Stimulated activated CD8-positive, alpha-beta memory T cell treated with anti-CD3 and anti-CD28 coated beads, Interleukin-4, amount 100 ng/mL, for 24 hours (primary cell): ENCODE measurements at places on chromosomes 16 and 17.

- DNase-seq = no peak
Measured at GRCh38 chr16:70786020-70786755, 14.8 kb downstream of the VAC14 start.

- no peak for DNase-seq
Measured at GRCh38 chr17:41777574-41778188, 8.8 kb downstream of the JUP start.

DNA sequence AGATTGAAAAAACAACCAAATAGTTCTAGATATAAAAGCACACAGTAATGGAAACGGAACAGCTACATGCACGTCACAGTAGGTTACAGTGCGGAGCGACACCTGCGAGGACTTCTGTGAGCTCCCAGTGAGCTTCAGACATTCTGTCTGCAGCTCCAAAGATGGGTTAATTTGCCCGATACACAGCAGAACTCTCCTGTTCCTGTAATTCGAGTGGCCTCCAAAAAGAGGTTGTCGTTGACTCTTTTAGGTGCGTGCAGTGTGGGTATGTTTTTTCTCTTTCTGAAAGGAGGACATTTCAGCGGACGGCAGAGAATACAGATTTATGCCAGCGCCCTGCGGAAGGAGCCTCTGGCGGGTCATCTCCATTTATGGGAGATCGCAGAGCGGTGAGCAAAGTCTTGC is 2.9 kb downstream of the OR1F1 start:
- no peak for DNase-seq

DNA sequence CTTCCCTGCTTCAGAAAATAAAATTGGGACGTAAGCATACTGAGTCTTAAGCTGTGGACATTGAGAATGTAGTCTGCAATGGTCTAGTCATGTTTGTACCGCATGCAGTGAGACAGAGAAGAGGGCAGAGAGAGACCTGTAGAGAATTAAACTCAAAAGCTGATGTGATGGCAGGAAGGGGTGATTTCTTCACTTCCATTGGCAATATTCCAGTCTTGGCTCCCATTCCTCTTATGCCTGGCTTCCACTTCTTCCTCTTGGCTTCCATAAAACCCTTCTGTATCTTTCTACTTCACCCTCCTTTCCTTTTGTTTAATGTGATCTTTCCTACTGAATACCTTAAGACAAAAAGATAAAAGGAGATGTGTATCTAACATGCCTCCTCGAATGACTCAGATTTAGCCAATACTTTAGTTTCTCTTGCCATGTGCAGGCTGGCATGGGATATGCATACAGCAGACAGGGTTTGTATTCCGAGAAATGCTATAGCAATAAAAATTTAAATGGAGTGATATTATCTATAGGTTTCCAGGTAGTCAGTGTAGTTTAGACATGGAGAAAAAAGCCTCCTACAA is 423.1 kb upstream of the DYNLRB2 start:
- DNase-seq = no peak

GRCh38 chr16:8492690-8493089 is 97.6 kb downstream of the TMEM114 start:
- no peak for DNase-seq

- no peak for DNase-seq
Measured at GRCh38 chr17:72775237-72775636, 317.3 kb downstream of the SLC39A11 start.

DNA sequence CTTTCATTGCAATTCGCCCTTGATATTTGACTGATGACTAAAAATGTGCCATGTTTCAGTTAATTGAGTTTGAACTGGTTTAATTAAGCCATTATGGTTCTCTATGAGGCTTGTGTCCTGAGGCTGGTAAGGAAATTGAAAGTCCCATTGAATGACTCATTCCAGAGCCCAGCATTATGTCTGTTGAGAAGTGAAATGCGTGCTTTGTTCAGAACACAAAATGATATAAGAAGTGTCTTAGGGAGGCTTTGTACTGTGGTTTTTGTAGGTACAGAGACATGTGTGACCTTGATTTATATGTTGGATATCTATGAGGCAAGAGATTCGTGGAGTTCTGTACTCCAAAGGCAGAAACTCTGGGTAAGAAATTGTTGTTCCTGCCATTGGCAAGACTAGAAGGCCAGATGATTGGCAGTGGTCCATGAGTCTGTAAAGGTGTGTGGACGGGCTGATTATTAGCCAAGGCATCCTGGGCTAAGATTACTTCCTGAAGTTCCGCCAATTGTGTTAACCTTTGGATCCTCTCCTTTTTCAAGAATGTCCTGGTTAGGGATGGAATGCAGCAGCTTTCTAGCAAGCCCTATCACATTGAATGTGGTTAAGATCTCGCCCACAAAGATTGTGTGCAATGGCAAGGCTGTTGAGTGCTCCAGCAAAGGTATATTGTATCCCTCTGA is 103.7 kb downstream of the NPIPB5 start:
- DNase-seq = no peak

DNA sequence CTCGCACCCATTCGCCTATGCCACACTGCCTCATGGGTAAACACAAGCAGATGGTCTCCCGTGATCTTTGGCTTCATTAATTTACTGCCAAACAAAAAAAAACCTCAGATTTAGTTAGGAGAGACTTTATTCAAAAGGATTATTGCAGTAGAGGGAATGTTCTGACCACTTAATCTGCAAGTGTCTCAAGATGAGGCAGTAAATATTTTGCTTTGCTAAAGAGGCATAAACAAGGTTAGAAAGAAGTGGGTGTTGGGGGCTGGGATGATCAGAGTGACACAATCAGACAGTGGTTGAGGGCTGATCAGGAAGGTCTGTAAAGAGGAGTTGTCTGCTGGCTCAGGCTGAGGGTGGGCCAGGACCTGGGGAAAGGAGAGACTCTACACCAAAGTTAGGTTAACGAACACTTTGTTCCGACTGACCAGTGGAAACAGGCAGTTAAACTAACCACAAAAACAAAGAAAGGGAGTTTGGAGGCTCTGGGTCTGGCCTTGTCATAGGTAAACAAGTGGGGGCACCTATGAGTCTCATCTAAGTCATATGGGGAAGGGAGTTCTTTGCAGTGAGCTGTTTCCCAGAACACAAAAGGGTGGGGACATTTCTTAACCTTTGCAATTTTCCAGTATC is 28.5 kb downstream of the HSD17B2 start:
- no peak for DNase-seq

GRCh38 chr16:67247192-67248072 is at the start of gene FHOD1:
Gene FHOD1 (minus strand): TSS chr16:67247481. CDS start chr16:67247410, 71 bp downstream.
- DNase-seq = peak; percentile 96

GRCh38 chr16:19027416-19027815 is 40.0 kb upstream of the COQ7 start:
- no peak for DNase-seq

DNA sequence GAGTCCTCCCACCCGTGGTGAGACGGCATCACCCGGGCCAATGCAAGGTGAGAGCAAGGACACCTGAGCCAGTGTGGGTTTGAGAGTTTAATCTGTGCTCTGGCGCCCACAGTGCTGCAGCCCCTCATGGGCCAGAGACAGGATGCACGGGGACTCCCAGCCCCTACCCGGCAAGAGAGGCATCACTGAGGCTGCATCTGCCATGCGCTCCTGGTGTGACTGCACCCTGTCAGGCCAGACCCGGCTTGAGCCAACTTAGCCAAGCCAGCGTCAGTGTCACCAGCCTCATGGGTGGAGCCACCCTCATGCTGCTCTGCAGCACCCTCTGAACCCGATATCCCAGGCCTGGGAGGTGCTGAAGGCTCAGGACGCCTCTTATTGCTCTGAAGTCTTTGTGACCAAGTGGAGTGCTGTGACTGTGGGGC is 1.3 kb upstream of the BRICD5 start:
- DNase-seq = no peak

DNA sequence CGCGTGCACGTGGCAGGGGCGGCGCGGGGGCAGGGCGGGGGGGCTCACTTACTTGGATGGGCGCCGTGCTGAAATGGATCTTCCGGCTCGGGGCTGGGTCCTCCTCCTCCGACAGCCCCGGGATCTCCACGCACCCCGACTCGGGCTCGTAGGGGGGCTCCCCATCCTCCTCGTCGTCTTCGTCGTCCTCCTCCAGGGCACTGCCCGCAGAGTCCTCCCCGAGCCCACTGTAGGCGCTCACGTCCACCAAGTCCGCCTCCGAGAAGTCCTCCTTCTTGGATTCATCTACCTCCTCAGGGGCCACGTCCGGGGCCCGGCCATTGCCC is 1.4 kb downstream of the PPP1R9B start:
- DNase-seq = no peak

GRCh38 chr16:13441675-13442074 is 478.3 kb upstream of the ERCC4 start:
- DNase-seq = no peak

DNA sequence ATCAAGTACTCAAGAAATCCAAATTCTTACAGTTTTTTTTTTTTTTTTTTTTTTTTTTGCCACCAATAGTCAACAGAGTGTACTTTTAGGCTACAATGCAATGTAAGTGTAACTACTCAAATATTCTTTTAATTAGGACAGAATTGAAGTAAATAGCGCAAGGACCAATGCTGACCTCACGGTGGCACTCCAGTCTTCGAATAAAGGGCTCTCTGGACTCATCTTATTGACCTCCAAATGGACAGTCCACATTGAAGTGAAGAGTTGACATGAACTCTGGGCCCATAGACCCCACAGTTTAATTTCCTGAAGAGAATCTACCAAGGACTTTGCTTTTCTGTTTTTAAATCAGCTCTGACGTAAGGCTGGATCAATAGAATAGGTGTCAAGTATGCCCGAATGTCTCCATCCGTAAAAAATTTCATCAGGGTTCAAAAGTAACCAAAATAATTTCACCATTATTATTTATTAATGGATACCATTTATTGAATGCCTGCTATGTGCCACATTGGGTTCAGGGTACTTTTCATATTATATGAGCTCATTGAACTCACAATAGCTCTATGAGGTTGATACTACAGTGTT is 7.3 kb upstream of the DDX52 start:
- no peak for DNase-seq

- DNase-seq = no peak
Measured at GRCh38 chr17:34584805-34585416, 5.5 kb downstream of the TMEM132E start.

- no peak for DNase-seq
Measured at GRCh38 chr17:42230225-42230624, 35.9 kb upstream of the GHDC start.

GRCh38 chr17:50304781-50305404 is 30.6 kb downstream of the TMEM92 start:
- DNase-seq = no peak

- DNase-seq = no peak
Measured at GRCh38 chr17:3891626-3892094, 1.2 kb downstream of the CAMKK1 start.

DNA sequence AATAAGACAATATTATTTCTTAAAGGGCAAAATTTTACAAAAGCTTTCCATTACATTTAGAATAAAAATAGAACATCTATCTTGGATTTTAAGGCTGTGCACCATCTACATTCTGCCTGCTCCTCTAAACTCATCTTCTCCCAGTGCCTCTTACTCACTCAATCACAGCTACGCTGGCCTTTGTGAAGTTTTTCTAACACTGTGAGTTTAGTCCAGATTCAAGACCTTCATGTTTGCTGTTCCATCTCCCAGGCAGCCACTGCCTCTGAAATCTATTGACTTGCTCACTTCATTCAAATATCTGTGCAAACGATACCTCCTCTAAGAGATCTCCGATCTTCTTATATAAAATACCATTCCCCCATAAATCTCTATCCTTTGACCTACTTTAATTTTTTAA is 673.4 kb upstream of the KIF2B start:
- DNase-seq = no peak

DNA sequence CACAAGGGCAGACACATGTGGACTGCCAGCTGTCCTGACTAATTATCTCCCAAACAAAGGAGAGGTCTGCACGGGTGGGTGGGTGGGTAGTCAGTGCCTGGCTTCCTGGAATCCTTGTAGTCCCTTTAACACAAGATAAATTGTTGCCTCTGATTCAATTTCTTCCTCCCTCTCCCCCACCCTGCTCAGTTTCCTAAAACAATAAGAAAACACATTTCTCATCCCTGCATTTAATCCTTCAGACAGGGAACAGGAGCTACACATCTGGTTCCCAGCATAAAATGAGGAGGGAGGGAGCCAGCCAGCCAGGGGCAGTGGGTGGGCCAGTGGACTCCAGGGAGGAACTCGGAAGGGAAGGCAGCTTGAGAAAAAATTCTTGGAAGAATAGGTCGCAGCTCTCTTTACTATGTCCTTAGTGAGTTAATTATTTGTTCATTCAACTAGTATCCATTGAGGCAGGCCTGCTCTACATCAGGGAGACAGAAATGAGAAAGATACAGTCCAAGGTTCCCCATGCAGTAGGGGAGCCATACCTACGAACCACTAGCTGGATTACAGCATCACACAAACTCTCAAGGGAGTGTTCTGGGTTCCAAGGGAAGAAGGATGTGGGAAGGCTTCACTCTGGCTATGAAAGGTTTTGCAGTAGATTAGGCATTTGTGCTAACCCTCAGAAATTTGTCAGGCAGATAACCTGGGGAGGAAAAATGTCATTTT is 58.3 kb downstream of the CCT6B start:
- no peak for DNase-seq

- DNase-seq = no peak
Measured at GRCh38 chr16:3065742-3066439, 451 bp downstream of the IL32 start.

GRCh38 chr16:72649254-72649944 is 398.5 kb downstream of the ZFHX3 start:
- no peak for DNase-seq

- no peak for DNase-seq
Measured at GRCh38 chr17:80746262-80746935, 201.8 kb downstream of the RPTOR start.

- no peak for DNase-seq
Measured at GRCh38 chr17:9872852-9873251, 32.2 kb downstream of the RCVRN start.

GRCh38 chr16:676913-677312 is 1.4 kb downstream of the RHBDL1 start:
- no peak for DNase-seq

DNA sequence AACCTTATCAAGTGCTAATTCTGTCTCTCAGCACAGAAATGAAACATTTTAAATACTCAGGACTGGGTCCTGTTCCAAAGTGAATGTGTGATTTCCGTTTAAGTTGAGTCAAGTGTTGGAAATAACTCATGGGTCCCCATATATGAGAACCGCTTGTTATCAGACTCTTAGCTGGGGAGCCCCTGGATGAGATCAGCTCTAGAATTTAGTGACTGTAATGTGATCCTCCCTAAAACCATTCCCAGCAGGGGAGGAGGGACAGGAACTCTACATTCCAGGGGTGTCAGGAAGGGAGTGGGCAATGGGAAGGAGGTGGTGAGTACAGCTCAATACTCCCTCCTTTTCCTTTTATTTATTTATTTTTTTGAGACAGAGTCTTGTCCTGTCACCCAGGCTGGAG is 37.5 kb downstream of the OTOA start:
- no peak for DNase-seq
